ENCODE measurements at places on chromosomes 6 and 20.

GRCh38 chr20:53208110-53208832 lies 236.1 kb downstream of the TSHZ2 start:
- DNase-seq, result no peak

- DNase-seq, result no peak
These were observed 6.9 kb upstream of the RSPO3 start for GRCh38 chr6:127111526-127111925.

- no peak for DNase-seq
These were observed 71.4 kb downstream of the DNAH8 start for GRCh38 chr6:38786486-38786885.

- no peak for DNase-seq
These were observed 17.2 kb downstream of the SNX14 start for GRCh38 chr6:85576476-85576875.

GRCh38 chr6:161439093-161439492 lies 165.2 kb upstream of the AGPAT4 start:
- DNase-seq, result no peak

GRCh38 chr6:112383191-112383590 lies 36.1 kb downstream of the RFPL4B start:
- no peak for DNase-seq

DNA sequence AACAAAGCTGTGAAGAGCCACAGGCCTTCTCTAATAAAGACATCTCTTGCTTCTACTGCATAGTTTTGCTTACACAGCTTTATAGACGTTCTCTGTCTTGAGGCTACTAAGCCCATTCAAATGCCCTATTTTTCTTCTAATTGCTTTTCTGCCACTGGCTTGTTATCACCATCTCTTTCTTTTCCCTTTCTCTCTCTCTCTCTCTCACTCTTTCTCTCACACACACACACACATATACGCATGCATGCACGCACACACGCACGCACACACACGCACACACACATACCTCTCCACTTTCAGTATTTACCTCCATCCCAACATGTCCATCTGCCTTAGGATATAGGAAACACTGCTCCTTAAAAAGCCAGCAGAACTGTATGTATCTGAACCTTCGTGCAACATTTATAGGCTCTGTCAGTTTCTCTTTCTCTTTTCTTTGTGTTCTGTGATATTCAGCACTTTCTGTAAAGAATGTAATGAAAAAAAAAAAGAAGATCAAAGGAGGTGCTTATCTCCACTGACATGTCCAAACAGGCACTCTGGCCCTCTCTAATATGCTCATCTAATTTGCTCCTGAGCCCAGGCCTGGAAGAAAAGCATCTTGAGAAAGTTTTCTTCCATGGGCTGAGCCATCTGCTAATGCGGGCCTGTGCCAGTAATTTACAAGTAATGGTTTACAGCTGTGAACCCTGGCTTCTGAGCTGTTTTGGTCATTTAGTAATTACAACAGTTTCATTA lies 1046.7 kb upstream of the MAP3K7 start:
- no peak for DNase-seq

- no peak for DNase-seq
These were observed 12.9 kb upstream of the EZR start for GRCh38 chr6:158832026-158832425.

GRCh38 chr6:34574647-34575293 lies 18.6 kb upstream of the SPDEF start:
- no peak for DNase-seq

- no peak for DNase-seq
These were observed 206.9 kb downstream of the TMEM242 start for GRCh38 chr6:157116426-157116825.

- no peak for DNase-seq
These were observed 35.6 kb upstream of the PRELID3B start for GRCh38 chr20:59078231-59078630.

DNA sequence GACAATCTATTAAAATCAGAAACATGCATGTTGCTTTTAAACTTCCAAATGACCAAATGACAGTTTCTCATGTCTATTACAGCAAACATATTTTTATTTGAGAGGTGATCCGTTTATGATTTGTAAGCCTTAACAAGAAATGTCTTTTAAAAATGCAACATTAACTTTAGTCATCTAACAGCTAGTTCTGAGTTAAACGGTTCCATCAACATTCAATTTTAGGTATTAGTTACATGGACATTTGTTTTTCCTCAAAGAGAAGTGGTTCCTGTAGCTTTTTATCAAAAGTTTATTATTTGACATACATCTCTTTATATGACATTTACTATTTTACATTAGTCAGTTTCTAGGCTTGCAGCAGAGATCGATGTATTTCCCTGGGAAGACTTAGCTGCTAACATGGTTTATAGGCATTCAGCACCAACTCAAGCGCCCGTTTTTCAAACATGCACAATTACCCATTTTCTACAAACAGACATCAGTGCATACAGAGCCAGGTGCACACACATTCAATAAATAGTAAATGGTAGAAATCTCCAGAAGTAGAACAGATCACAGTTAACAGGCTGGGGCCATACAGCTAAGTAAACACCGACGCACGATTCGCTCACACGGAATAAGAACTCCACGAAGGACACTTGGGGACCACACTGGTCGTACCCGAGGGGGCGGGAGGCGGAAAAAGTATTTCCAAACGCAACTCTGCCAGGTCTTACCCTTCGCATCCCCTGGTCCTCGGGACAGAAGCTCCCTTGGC lies 882 bp downstream of the CNR1 start:
- DNase-seq, result no peak

- DNase-seq, result no peak
These were observed 64.2 kb upstream of the BHLHE23 start for GRCh38 chr20:63070771-63071540.

All from stimulated activated CD4-positive, alpha-beta T cell treated with anti-CD3 and anti-CD28 coated beads, Interleukin-15, amount 100 ng/mL, for 1 hour (primary cell).